Suprapubic skin (tissue), 4 donors: ENCODE measurements at places on chromosomes 11 and 22. TPM values are rescaled to one million over a fixed set of nuclear protein-coding genes. Genes with fewer than 3 reads are reported as not detected.

DNA sequence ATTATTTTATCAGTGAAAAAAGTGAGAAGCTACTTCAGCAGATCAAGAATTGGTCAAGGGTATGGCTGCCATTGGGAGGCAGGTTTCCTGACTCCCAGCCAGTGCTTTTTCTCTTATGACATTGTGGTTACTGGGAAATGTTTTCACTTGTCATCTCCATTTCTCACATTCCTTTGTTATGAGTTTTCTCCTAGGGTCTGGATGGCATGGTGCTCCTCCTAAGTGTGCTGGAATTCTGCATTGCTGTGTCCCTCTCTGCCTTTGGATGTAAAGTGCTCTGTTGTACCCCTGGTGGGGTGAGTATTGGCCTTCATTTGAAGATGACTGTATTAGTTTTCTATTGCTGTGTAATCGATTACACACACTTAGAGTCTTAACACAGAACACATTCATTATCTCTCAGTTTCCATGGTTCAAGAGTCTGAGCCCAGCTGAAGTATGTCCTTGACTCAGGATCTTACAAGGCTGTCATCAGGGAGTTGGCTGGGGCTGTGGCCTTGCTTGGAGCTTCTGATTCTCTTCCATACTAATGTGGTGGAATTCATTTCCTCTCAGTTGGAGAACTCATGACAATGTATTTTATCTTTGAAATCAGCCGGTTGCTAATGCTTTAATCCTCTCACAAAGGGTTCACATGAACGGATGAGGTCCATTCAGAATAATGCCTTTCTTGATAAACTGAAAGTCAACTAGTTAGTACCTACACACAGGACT, 21.0 kb upstream of the MS4A6E start:
- no peaks in the 10 kb centered on the region for H3K27me3 ChIP-seq
- no peak overlapping the region for H3K4me3 ChIP-seq
- DNase-seq, result no peak
- H3K36me3 ChIP-seq, result no peaks in the 10 kb centered on the region
- no peaks in the 10 kb centered on the region for H3K4me1 ChIP-seq

Gene ZNF280B
- 0.08 TPM for total RNA-seq

DNA sequence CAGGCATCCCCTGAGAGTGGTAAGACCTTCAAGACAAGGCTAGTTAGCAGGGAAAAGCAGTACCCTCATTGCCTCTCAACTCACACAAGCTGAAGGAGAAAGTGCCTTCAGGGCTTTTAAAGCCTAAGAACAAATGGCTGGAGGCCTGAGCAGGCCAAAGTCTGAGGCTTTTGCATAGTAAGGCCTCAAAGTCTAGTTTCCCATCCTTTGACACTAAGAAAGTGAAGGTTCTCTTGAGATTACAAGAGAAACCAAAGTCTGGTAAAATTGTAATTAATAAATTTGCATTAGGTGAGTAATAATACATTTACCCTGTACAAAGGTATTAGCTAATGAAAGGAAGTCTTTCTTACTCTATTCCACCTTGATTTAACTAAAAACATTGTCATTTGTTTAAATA, 47.0 kb upstream of the CCDC89 start:
- no peak overlapping the region for H3K27ac ChIP-seq
- H3K4me3 ChIP-seq, result no peak overlapping the region
- peaks cover 3% of the 10 kb centered on the region for H3K36me3 ChIP-seq
- H3K27me3 ChIP-seq, result no peaks in the 10 kb centered on the region
- DNase-seq, result no peak

Gene BIRC3
- total RNA-seq, result 18.2 TPM

- H3K36me3 ChIP-seq, result peaks cover 58% of the 10 kb centered on the region
- no peak overlapping the region for H3K4me3 ChIP-seq
- H3K4me1 ChIP-seq, result peaks cover 59% of the 10 kb centered on the region
- H3K27ac ChIP-seq, result peak overlapping the region; percentile 90
- no peaks in the 10 kb centered on the region for H3K27me3 ChIP-seq
These were observed 12.4 kb downstream of the CRY2 start for GRCh38 chr11:45859661-45860140.

Gene YAP1
- 271 TPM for total RNA-seq

- H3K27me3 ChIP-seq, result no peaks in the 10 kb centered on the region
- H3K36me3 ChIP-seq, result no peaks in the 10 kb centered on the region
- H3K4me1 ChIP-seq, result peaks cover 27% of the 10 kb centered on the region
- H3K27ac ChIP-seq, result no peak overlapping the region
- no peak for DNase-seq
These were observed 25.2 kb downstream of the BCR start for GRCh38 chr22:23205339-23206049.

- H3K27me3 ChIP-seq, result no peaks in the 10 kb centered on the region
- no peak overlapping the region for H3K27ac ChIP-seq
- no peaks in the 10 kb centered on the region for H3K36me3 ChIP-seq
- DNase-seq, result no peak
- H3K4me1 ChIP-seq, result peaks cover 37% of the 10 kb centered on the region
- no peak overlapping the region for H3K4me3 ChIP-seq
These were observed 51.8 kb downstream of the CELF1 start for GRCh38 chr11:47501101-47501500.

Gene UPK3A
- not detected for total RNA-seq

GRCh38 chr11:123330071-123330470, 100.0 kb upstream of the GRAMD1B start:
- DNase-seq, result no peak
- H3K27ac ChIP-seq, result no peak overlapping the region
- no peak overlapping the region for H3K4me3 ChIP-seq
- no peaks in the 10 kb centered on the region for H3K4me1 ChIP-seq
- H3K27me3 ChIP-seq, result no peaks in the 10 kb centered on the region

Gene MFNG
- total RNA-seq, result 8.6 TPM

Gene AIP
- 40.3 TPM for total RNA-seq

GRCh38 chr11:2581151-2581930, 118.5 kb downstream of the KCNQ1OT1 start:
- H3K27ac ChIP-seq, result no peak overlapping the region
- no peaks in the 10 kb centered on the region for H3K4me1 ChIP-seq
- no peak overlapping the region for H3K4me3 ChIP-seq
- no peaks in the 10 kb centered on the region for H3K27me3 ChIP-seq

GRCh38 chr11:12158909-12159308, 48.5 kb downstream of the MICAL2 start:
- H3K4me3 ChIP-seq, result no peak overlapping the region
- no peaks in the 10 kb centered on the region for H3K27me3 ChIP-seq
- no peak for DNase-seq
- H3K4me1 ChIP-seq, result peaks cover 55% of the 10 kb centered on the region

Gene MPPED2
- 1.9 TPM for total RNA-seq

GRCh38 chr11:121068787-121069186, 32.3 kb upstream of the TECTA start:
- no peak for DNase-seq
- H3K27ac ChIP-seq, result no peak overlapping the region
- H3K27me3 ChIP-seq, result no peaks in the 10 kb centered on the region
- peaks cover 18% of the 10 kb centered on the region for H3K36me3 ChIP-seq
- H3K4me3 ChIP-seq, result no peak overlapping the region
- H3K4me1 ChIP-seq, result no peaks in the 10 kb centered on the region

Gene SLC5A12
- not detected for total RNA-seq

Gene SLC29A2
- 3.1 TPM for total RNA-seq

DNA sequence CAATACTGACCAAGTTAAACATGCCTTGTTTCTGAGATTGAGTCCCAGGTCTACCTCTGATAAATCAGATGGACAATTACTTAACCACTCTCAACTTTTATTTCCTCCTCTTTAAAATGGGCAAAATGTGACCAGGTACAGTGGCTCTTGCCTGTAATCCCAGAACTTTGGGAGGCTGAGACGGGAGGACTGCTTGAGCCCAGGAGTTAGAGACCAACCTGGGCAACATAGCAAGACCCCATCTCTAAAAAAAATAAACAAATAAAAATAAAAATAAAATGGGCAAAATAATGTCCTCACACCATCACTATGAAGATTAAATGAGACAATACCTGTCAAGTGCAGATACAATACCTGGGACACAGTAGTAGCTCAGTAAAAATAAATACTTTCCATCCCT, 33.0 kb downstream of the FZD4 start:
- peaks cover 8% of the 10 kb centered on the region for H3K4me1 ChIP-seq
- no peak overlapping the region for H3K27ac ChIP-seq
- no peak overlapping the region for H3K4me3 ChIP-seq
- no peaks in the 10 kb centered on the region for H3K27me3 ChIP-seq
- DNase-seq, result no peak
- H3K36me3 ChIP-seq, result no peaks in the 10 kb centered on the region

- DNase-seq, result no peak
- H3K27me3 ChIP-seq, result no peaks in the 10 kb centered on the region
- H3K27ac ChIP-seq, result no peak overlapping the region
- no peaks in the 10 kb centered on the region for H3K36me3 ChIP-seq
These were observed 399.5 kb downstream of the ETS1 start for GRCh38 chr11:128187835-128188234.

Gene ACCS
- 18.0 TPM for total RNA-seq

GRCh38 chr22:24516301-24516737, 21.2 kb downstream of the UPB1 start:
- peaks cover 13% of the 10 kb centered on the region for H3K4me1 ChIP-seq

Gene LMO2
- total RNA-seq, result 6.6 TPM

DNA sequence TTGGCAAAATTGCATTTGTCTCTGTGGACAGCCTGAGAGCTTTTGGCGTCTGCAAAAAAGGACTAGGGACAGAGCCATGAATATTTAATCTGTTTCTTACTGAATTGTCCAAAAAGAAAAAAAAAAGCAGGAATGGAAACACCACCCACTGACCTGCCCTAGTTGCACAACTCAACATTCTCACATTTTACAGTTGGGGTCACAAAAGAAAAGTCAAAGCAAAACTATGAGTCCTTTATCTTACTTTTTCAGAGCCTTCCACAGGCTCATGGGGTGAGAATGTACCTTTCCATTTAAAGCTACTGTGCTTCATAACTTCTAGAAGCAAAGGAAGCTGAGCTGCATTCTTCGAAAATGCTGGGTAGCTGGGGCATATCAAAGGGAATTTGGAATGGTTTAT, 225.7 kb downstream of the FAM76B start:
- H3K27me3 ChIP-seq, result no peaks in the 10 kb centered on the region
- H3K36me3 ChIP-seq, result no peaks in the 10 kb centered on the region
- no peak for DNase-seq
- no peak overlapping the region for H3K27ac ChIP-seq

Gene POLD3
- total RNA-seq, result 26.6 TPM

- DNase-seq, result no peak
- no peak overlapping the region for H3K27ac ChIP-seq
- H3K4me3 ChIP-seq, result no peak overlapping the region
- no peaks in the 10 kb centered on the region for H3K27me3 ChIP-seq
These were observed 39.5 kb upstream of the CUL5 start for GRCh38 chr11:107969219-107969618.

DNA sequence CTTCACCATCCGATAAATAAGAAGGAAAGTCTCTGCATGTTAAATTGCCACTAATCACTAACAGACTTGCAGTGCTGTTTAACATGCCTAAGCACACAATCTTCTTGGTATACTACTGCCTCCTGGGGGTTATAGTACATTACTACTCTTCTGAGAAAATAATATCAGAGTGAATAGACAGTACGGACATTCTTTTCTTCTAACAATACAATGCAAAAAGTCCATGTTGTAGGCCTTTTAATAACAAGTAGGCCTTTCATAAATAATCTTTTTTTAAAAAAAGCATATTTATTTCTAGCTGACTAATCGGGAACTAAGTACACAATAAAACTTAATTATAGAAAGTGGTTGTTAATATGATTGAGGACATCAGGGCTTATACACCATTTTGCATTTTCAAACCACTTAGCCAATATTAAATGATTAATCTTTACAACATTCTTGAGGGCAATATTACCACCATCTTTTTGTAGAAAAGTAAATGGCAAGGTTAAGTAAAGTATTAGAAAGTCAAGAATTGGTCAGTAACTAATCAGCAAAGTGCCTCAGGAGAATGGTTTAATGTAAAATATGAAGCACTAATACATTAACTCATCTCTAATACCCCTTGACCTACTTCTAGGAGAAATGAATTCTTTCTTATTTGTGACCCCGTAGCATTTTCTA, 84.7 kb downstream of the TTC28 start:
- H3K36me3 ChIP-seq, result no peaks in the 10 kb centered on the region
- no peaks in the 10 kb centered on the region for H3K4me1 ChIP-seq
- DNase-seq, result no peak
- H3K4me3 ChIP-seq, result no peak overlapping the region
- no peaks in the 10 kb centered on the region for H3K27me3 ChIP-seq

GRCh38 chr22:43848366-43849171, 13.7 kb downstream of the SULT4A1 start:
- no peaks in the 10 kb centered on the region for H3K36me3 ChIP-seq
- peaks cover 52% of the 10 kb centered on the region for H3K27me3 ChIP-seq
- DNase-seq, result peak; percentile 40
- no peak overlapping the region for H3K4me3 ChIP-seq
- H3K27ac ChIP-seq, result no peak overlapping the region

GRCh38 chr11:133065847-133066485, 466.3 kb downstream of the OPCML start:
- peaks cover 13% of the 10 kb centered on the region for H3K27me3 ChIP-seq
- peaks cover 7% of the 10 kb centered on the region for H3K4me1 ChIP-seq
- DNase-seq, result peak; percentile 69
- no peak overlapping the region for H3K4me3 ChIP-seq
- no peak overlapping the region for H3K27ac ChIP-seq

- peaks cover 5% of the 10 kb centered on the region for H3K4me1 ChIP-seq
- DNase-seq, result no peak
- no peak overlapping the region for H3K4me3 ChIP-seq
- H3K36me3 ChIP-seq, result no peaks in the 10 kb centered on the region
These were observed 20.7 kb downstream of the DMC1 start for GRCh38 chr22:38549101-38549894.

- no peaks in the 10 kb centered on the region for H3K36me3 ChIP-seq
- H3K27me3 ChIP-seq, result no peaks in the 10 kb centered on the region
- H3K27ac ChIP-seq, result no peak overlapping the region
- no peak for DNase-seq
These were observed 81.6 kb downstream of the ZC3H12C start for GRCh38 chr11:110174645-110175310.

Gene TMPRSS6
- 3.8 TPM for total RNA-seq

DNA sequence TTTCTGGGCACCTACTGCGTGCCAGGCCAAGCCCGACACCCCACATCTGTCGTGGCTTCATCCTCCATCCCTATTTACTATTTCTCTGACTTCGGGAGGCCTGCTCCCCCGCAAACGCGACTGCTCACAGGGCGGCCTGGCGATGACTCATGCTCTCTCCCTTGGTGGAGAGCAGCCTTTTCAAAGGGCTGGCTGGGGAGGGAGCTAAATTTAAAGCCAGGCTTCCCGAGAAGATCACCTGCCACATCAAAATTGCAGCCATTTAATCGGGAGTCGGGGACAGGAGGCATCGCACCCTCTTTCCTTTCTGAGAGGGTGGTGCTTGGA, 24.9 kb upstream of the SHISAL1 start:
- H3K27me3 ChIP-seq, result peaks cover 56% of the 10 kb centered on the region
- H3K4me3 ChIP-seq, result no peak overlapping the region
- H3K27ac ChIP-seq, result no peak overlapping the region

Gene RAB36
- total RNA-seq, result 1.7 TPM

Gene NAV2
- total RNA-seq, result 34.7 TPM

Gene GVQW3
- 1.4 TPM for total RNA-seq
